Activated naive CD4-positive, alpha-beta T cell treated with Interleukin-2 at 50 U/mL for 16 hours (primary cell): ENCODE measurements at places on chromosomes 7 and 10.

DNA sequence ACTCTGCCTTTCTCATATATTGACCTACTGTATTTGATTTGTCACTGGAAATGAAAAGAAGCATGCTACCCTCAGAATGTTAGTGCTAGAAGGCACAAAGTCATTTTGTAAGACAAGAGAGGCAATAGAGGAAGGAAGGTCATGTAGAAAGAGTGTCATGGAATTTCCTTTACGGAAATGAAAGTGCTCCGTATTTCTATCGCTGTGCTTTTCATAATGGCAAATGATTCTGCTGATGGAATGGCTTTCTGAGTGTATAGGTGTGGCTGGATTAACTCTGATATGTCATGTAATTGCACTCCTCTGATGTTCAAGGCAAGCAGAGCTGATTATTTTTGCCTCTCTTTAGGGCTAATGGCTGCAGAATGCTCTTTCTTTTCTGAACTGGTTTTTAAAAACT is 15.5 kb upstream of the STEAP4 start:
- no peak for DNase-seq

DNA sequence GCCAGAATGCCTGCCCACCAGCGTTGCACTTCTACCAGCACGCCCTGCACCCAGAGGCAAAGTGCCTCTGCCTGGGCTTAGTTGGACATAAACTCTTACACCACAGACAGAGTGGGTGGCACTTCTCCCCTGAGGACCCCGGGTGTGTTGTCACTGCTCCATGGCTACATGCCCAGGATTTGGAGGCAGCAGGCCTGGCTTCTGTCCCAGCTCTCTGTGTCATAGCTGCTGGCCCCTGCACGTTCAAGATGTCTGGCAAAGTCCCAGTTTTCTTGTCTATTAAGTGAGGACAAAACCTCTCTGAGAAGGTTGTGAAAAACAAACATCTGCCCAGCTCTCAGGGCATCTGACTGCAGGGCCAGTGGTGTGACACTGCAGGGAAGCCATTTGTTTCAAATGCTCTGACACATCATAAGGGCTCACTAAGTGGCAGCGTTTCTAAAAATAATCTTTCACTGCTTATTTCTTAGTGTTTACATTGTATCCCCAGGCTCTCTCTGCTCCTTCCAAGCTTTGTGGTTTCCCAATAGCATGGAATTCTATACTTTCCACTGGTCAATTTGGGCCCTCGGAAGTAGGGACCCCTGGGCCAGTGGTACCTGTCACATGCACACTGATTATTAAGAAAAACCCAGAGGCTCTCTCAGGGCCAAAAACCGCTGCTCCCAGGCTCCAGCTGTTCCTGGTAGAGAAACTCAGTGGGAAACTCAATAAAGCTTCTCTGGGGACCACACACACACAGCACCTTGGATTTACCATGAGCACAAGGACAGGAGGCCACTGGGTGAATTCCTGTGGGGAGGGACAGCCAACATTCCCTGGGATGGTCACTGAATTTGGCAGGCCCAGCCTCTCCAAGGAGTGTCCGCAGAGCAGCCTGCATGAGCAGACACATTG is 86.2 kb upstream of the ANLN start:
- no peak for DNase-seq

GRCh38 chr10:95246582-95247051 is 44.2 kb downstream of the PDLIM1 start:
- peak; percentile 44 for DNase-seq

GRCh38 chr7:53205006-53205405 is 169.6 kb downstream of the POM121L12 start:
- no peak for DNase-seq

DNA sequence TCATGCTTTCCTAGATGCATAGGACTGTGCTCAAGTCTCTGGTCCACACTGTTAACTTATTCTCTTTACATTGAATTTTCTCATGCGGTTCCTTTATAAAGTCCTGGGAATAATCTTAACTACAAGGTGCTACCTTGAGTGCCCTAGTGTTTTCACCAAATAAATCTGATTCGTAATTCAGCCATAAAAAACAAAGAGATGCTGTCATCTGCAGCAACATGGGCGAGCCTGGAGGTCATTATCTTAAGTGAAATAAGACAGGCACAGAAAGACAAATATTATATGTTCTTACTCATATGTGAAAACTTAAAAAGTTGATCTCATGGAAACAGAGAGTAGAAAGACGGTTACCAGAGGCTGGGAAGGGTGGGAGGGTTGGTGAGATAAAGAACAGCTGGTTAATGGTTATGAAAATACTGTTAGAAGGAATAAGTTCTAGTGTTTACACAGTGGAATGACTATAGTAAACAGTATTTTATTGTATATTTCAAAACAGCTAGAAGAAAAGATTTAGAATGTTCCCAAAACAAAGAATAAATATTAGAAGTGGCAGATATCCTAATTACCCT is 38.3 kb downstream of the NT5C3A start:
- no peak for DNase-seq

GRCh38 chr10:86366033-86366901 is at the start of gene GRID1:
TSS of gene GRID1 (minus strand) at chr10:86366795.
- peak; percentile 15 for DNase-seq

- DNase-seq, result no peak
Observed at GRCh38 chr7:65946904-65947303, 35.1 kb downstream of the GUSB start.

DNA sequence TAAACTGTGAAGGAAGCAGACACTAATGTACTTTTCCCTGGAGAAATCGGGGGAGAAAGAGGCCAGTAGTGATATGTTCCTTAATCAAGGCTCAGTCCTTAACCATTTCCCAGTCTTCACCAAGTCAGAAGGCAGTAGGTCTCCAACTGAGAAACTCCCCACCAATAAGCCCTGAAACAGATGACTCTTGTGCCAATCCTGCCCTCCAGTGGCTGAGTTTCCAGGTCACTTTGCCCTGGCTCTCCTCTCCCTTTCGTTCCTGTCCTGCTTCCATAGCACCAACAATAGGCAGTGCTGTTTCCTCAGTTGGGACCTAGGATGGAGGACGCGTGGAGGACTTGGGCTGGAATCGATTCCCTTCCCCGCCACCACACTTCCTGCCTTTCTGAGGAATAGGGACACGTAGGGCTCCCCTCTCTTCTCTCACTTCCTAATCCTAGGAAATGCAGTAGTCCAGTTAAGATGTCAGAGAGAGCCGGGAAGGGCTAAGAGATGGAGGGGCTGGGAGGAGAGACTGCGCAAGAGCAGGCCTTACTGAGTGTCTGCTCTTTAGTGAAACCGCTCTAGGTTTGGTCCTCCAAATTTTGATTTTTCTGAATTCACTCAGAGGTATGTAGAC is 23.4 kb downstream of the ATOH7 start:
- DNase-seq, result no peak

GRCh38 chr10:126465771-126466170 is 77.5 kb upstream of the ADAM12 start:
- no peak for DNase-seq

GRCh38 chr7:80781561-80781979 is 137.3 kb downstream of the SEMA3C start:
- no peak for DNase-seq

GRCh38 chr10:91247360-91248111 is 27.1 kb downstream of the PCGF5 start:
- no peak for DNase-seq

- no peak for DNase-seq
Observed at GRCh38 chr10:51487576-51487975, 211.8 kb downstream of the CSTF2T start.

- DNase-seq, result no peak
Observed at GRCh38 chr7:68833422-68833821, 764.9 kb upstream of the AUTS2 start.

DNA sequence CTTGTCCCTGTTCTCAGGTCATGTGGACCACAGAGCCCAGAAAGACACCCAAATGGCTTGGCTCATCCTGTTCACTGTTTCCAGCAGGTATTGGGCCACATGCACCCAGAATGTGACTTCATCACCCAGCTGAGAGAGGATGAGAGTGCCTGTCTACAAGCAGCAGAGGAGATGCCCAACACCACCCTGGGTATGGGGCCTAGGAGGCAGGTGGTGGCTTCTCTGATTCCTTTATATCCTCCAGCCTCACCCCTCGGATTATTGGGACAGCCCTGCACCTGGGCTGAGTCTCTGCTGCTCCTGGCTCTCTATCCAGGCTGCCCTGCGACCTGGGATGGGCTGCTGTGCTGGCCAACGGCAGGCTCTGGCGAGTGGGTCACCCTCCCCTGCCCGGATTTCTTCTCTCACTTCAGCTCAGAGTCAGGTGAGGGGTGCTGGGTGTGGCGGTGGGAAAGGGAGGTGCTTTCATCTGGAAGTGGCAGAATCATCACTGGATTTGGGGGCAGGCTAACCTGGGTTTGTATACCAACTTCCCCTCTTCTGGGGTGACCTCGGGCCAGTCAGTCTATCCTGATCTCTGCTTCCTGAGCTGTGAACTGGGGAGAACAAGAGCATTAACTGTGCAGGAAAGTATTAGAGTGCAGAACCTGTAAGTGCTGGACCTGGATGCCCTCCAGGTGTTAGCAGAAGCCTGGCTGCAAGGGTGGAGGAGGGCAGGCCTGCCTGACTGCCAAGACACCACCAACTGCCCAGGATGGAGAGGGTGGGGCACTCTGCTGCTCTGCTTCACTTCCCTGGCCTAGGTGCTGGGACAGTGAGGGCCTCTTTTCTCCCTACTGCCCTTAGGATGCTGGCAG is 5.2 kb downstream of the GHRHR start:
- no peak for DNase-seq

- no peak for DNase-seq
Observed at GRCh38 chr7:23184709-23185359, 3.0 kb downstream of the NUP42 start.

GRCh38 chr10:6654571-6654970 is 74.5 kb upstream of the PRKCQ start:
- DNase-seq, result no peak

DNA sequence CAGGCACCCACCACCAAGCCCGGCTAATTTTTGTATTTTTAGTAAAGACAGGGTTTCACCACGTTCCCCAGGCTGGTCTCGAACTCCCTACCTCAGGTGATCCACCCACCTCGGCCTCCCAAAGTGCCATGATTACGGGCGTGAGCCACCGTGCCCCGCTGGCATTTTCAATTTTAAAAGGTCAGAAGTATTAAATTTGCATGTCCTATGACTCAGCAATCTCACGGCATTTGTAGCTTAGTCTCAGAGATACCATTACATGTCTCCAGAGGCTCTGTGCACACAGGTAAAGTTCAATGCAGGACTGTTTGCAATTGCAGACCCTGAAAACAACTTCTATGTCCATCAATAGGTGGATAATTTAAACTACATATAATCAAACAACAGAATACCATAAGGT is 99.2 kb downstream of the DLG5 start:
- no peak for DNase-seq

- no peak for DNase-seq
Observed at GRCh38 chr10:37733822-37734221, 123.6 kb downstream of the ZNF248 start.

GRCh38 chr10:29130190-29130673 is 158.6 kb upstream of the LYZL1 start:
- DNase-seq, result no peak

GRCh38 chr7:144735505-144736276 is 100.2 kb downstream of the TPK1 start:
- DNase-seq, result no peak

DNA sequence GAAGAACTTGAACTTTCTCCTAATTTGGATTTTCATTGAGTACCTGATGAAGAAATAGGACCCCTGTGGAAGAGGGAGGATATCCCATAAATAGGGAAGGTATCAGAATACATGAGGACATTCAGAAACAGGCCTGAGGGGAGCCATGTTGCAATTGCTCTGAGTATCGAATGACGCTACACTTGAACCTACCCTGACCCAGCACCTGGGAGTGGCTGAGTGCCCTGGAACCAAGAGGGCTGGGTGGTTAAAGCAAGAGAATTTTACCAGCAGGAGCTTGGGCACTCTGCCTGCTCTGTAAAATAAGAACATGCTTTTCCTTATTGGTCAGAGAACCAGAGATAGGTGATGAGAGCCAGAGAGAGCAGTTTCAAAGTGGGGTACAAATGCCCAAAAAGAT is 7.2 kb downstream of the NEUROD6 start:
- DNase-seq, result no peak

- no peak for DNase-seq
Observed at GRCh38 chr7:46239846-46240245, 318.8 kb upstream of the IGFBP3 start.

DNA sequence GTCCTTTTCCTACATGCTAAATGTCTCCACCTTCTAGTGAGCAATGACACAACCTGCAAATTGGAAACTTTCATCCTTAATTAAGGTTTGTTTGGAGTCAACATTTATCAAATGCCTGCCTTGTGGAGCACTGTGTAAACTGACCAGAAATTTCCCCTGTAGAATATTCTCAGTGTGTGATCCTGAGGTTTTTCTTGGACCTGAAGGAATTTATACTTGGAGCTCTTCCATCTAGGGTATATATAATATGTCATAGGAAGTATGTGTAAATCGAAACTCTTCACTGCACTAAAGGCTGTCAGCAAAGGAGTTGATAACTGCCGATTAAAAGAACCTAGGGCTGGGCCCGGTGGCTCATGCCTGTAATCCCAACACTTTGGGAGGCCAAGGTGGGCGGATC is 152.4 kb downstream of the NSUN6 start:
- DNase-seq, result no peak

DNA sequence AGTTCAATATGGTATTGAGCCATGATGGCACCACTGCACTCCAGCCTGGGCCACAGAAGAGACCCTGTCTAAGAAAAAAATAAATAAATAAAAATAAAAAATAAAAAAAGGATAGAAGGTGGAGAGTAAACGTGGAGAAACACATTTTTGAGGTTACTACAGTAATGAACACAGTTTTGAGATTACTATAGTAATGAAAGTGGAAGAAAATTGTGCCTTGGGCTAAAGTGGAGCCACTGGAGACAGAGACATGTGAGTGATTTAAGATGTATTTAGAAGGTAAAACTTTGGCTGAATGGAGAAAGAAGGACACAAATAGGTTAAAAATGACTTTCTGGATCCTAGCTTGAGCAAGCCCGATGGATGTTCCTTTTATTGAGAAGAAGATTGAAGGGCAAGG is 76.8 kb downstream of the HGF start:
- no peak for DNase-seq

DNA sequence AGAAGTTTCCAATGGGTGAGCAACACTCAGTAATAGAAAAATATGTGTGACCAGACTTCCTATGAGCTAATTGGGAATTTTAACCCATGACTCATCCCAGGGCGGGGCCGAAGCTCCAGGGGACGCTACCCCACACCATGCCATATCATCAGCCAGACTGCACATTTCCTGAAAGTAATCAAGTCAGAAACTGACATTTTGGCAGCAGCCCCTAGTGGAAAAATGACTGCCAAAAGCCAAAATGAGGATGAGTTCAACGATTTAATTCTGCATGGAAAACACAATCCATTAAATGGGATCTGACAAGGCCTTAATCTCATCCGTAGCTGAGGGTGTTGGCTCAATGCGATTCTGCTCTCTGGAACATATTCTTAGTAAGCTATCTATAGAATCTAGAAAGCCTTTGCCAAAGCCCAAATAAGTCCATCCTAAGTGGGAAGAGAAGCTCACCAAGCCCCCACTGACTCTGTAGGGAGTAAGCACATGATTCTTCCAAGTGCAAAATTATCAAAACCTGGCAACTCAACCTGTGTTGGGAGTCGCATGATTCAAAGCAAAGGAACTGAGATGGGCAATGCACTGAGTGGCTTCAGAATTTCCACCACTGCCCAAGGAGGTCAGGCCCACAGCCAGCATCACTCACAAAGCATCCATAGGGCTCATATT is 93.1 kb upstream of the PDE1C start:
- no peak for DNase-seq
